ENCODE measurements at places on chromosomes 1 and 21. TPM values are rescaled to one million over a fixed set of nuclear protein-coding genes. Genes with fewer than 3 reads are reported as not detected.

- DNase-seq = peak; percentile 56
- no peak overlapping the region for H3K4me3 ChIP-seq
These were observed 42.4 kb upstream of the GRHL3 start for GRCh38 chr1:24276791-24277190.

DNA sequence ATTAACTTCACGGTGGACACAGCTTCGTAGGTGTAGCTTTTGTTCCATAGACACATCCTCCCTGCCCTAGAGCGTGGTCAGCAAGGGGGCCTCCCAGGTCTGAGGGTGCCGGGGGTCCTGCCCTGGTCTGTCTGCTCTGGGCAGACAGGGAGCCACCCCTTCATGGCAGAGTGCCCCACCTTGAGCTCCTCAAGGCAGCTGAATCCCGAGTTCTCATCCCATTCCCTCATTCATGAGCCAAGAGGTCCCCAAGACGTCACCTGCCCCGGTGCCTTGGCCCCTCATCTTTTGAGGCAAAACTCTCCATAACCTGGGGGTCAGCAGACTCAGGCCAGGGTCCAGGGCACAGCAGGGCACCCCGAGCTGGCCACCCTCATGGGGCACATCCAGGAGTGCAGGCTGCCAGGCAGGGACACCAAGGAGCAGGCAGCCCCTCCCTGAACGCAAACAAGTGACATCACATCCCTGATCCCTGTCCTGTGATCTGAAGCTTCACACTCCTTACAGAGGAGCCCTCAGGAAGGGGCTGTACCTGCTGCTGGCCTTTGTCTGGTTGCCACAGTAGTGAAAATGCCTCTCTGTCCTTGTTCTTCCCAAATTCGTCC lies 23.3 kb downstream of the UBASH3A start:
- no peaks in the 10 kb centered on the region for H3K27me3 ChIP-seq
- H3K4me1 ChIP-seq = no peaks in the 10 kb centered on the region
- no peak overlapping the region for H3K27ac ChIP-seq
- H3K4me3 ChIP-seq = no peak overlapping the region
- DNase-seq = no peak
- H3K36me3 ChIP-seq = no peaks in the 10 kb centered on the region

GRCh38 chr1:167924102-167924501 lies 10.2 kb upstream of the ADCY10 start:
- no peak for DNase-seq
- no peaks in the 10 kb centered on the region for H3K36me3 ChIP-seq
- H3K27me3 ChIP-seq = no peaks in the 10 kb centered on the region
- no peak overlapping the region for H3K27ac ChIP-seq
- peaks cover 18% of the 10 kb centered on the region for H3K4me1 ChIP-seq

- H3K36me3 ChIP-seq = no peaks in the 10 kb centered on the region
- DNase-seq = peak; percentile 86
- no peak overlapping the region for H3K4me3 ChIP-seq
- H3K27me3 ChIP-seq = no peaks in the 10 kb centered on the region
These were observed 54.9 kb downstream of the WDR64 start for GRCh38 chr1:241706967-241707366.

The SPOCD1 gene
- 27.9 TPM for polyA plus RNA-seq

The MROH9 gene
- not detected for polyA plus RNA-seq

DNA sequence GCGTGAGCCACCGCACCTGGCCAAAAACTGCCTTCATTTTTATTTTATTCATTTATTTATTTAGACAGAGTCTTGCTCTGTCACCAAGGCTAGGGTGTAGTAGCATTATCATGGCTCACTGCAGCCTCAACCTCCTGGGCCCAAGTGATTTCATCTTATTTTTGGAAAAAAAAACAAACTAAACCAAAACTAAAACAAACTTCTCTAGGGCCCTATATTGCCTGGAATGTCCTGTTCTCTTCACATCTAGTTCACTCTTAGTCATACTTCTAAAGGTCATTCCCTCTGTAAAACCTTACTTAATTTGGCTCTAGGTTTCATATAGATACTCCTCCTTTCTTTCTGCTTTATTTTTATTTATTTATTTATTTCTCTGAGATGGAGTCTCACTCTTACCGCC lies 15.6 kb downstream of the RPS27 start:
- no peaks in the 10 kb centered on the region for H3K27me3 ChIP-seq
- H3K36me3 ChIP-seq = no peaks in the 10 kb centered on the region
- peak overlapping the region; percentile 40 for H3K27ac ChIP-seq
- peak; percentile 61 for DNase-seq
- H3K4me3 ChIP-seq = no peak overlapping the region

Measured in GM23248 (cell line).